Foreskin fibroblast (primary cell): ENCODE measurements at places on chromosomes 2 and 18.

DNA sequence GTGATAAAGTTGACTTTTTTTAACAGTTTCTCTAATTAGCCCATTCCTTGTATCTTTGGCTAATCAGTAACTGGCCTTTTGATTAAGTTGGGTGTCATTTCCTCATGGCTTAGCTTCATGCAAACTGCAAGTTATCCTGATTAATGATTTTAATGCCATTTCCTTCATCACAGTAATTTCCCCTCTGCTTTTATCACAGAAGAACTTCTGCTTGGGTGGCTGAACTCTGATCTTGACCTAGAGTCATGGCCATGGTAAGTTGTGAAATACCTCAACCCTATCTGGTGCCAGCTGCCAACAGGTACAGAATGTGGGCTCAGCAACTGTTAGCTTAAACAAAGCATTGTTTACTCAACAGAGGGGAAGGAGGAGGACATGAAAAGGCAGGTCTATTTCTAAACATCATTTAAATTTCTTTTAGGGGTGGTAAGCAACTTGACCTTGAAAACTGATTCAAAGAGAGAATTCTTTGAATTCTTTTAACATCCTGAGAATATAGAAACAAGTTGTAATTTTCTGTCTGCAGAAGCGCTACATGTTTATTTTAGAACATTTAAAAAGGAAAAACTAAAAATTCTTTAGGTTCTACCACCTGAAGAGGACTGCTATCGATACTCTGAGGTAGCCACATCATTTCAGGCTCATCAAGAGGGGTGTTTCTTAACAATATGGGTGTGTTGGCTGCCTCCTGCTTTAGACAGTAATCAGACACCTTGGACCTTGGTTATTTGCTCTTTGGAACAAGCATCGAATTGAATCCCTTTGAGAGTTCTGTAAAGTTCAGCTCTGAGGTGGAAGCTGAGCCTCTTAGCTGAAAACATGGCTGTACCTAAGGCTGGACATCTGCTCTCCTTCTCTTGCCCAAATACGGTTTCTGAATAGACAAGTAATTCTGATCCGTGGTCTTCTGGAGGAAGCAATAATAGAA, 39.7 kb downstream of the ANXA4 start:
- DNase-seq = no peak

DNA sequence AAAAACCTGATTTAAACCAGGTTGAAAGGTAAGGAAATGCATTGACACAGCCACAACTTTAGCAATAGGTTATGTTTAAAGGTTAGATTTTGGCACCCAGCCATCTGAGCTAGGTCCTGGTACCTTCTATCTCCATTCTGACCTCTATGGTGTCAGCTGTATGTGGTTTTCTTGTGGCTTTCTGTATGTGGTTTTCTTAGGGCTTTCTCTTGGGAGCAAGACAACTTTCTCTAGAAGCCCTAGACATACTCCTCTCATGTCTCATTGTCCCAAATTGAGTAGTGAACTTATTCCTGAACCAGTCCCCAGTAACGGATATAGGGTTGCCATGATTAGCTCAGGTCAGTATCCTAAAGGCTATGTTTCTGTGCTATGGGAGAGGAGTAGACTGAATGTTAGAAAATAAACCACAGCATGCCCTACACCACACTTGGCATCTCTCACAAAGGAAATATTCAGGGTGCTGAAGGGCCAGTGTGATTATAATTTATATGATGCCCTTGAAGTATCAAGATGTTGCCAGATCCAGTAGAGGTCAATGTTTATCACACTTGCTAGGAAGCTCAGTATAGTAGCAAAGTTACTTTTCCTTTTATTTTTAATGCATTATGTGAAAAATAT, 176.1 kb downstream of the CAPN13 start:
- DNase-seq = no peak

DNA sequence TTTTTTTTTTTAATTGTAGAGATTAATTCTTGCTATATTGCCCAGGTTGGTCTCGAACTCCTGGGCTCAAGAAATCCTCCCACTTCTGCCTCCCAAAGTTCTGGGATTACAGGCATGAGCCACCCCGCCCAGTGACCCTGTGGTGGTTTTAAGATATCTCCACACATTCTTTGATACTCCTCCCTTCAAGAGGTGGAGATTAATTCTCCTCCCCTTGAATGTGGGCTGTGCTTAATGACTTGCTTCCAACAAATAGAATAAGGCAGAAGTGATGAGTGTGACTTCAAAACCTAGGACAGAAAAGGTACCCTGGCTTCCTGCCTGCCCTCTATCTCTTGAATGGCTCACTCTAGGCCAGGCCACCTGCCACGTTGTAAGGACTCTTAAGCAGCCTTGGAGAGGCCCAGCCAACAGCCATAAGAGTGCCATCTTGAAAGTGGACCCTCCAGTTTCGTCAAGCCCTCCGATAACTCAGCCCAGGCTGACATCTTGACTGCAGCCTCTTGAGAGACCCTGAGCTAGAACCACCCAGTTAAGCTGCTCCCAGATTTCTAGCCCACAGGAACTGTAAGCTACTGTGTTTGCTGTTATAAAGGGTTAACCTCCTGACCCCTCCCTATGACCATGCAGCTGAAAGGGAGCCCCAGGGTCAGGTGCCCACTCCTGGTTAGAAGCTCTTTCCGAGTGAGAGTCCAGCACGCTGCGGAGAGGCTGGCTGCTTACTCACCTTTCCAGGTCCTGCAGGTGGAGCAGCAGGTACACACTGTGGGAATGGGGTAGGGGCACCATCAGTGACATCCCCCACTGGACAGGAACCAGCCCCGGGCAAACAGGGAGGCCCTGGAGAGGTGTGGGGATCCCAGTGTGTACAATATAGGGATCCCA, 27.6 kb downstream of the MRPL35 start:
- no peak for DNase-seq

DNA sequence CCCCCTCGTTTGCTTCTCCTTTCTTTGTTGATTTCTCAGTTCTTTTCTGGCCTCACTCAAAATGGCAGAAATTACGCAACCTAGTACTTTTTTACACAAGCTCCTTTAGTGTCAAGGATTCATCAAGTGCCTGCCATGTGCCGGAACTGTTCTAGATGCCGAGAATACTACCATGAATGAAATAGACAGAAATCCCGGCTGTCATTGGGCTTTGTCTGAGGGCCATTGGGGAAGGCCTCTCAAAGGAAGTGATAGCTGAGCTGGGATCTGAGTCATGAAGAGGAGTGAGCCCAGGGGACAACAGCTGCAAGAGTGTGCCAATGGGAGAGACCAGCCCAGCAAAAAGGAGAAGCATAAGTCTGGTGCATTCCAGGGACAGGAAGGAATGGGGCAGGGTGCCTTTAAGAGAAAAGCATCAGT, 34.3 kb upstream of the PPP1CB start:
- peak; percentile 84 for DNase-seq
